Cerebellum (tissue), 4 donors: ENCODE measurements at places on chromosomes 2 and 18. TPM values are rescaled to one million over a fixed set of nuclear protein-coding genes. Genes with fewer than 3 reads are reported as not detected.

DNA sequence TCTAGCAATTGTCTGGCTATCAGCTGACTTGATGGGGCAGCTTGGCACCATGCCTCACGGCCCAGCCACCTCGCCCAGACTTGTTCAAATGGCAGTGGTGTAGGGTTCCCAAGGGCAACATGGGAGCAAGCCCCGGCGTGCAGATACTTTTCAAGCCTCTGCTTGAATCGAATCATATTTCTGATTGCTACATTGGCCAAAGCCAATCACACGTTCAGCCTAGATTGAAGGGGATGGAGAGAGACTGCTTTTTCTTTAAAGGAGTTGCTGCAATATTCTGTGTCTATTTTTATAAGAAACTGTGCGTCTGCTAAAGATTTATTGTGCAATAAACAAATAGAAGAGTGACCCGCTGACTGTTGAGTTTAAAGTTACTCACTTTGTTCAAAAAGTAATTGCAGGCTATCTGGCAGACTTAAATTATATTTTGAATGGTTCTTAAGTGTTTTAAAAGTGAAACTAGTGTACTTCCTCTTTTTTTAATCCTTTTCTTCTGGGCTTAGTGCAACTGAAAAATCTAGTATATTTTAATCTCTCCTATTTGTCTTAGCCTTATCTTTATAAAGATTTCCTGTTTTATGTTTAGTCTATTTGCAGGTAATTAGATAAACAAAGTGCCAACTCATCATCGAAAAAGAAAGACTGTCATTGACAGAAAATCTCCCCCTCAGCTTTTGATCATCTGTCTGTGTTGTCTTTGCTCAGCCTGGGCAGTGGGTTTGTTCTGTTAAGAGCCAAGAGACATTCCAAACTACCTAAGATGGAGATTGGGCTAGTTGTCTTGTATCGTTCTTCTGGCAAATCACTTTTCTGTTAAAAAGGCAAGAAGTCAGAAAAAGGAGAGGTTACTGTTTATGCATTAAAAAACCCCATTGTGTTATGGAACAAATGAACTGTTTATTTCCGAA lies 156.1 kb downstream of the TPGS2 start:
- DNase-seq: no peak

- no peak for DNase-seq
Measured at GRCh38 chr2:126482582-126483464, 173.1 kb upstream of the GYPC start.

DNA sequence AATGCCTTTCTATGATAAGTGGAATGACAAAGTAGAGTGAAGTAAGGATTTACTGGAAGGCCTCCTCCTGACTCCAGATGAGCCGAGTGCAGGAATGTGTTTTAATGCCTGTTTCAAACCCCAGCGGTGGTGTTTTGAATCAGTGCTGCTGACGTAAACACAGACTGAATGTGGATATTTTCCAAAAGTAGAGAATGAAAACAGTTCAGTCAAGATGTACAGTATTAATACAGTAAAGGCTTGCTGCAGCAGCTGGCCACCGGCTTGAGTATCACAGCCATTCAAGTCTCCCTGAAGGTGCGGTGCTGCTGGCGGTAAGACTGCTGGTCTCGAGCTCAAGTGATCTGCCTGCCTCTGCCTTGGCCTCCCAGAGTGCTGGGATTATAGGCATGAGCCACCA lies 46.7 kb downstream of the ARHGAP28 start:
- DNase-seq: no peak

DNA sequence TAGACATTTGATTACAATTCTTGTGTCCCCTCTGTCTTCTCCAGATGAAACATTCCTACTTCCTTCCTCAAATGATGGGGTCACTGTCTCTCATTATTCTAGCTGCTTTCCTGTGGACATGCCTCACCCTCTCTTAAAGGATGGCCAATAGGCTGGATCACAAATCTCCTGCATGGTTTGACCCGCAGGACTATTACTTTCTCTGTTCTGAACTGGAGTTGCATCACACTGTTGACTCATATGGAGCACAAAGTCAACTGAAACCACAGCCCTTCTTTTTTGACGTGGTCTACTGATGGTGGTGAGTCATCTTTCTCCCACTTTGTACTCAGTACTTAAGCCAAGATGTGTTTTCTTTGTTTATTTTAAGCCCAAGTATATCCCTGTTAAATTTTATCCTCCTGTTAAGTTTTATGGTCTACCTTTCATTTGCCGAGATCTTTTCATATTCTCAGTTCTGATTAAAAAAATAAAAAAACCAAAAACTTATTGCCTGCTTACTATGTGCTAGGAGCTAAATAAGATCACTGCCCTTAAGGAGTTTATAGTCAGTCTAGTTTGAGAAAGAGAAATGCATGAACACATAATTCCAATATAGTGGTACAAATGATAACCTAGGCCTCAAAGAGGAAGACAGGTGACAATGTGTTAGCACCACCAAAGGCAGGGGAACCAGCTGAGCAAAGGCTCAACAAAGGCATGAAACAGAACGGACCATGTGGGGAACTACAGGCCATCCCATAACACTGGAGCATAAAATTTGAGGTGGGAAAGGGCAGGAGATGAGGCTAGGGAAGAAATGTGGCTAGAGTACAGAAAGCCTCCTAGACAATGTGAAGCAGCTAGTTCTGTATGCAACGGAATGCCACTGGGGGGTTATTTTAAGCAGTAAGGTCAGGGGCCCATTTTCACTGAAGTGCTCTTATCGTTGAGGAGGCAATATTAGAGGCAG lies 67.6 kb upstream of the ZFP36L2 start:
- no peak for DNase-seq

DNA sequence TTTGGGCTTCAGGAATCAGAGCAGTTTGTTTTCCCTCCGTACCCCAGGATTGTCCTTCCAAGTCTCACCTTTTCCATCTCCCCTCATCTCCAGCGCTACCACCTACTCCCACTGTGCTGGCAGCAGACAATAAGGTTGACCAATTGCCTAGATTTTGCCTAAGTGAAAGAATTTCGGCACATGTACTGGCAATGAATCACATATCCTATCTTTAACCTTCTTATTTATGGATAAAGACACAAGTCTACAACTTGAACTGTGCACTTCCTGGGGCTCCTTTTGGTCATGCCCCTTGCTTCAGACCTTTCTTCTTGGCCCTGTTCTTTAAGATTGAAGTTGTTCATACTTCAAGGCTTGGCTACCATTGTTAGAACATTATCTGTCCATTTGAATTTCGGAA lies 71.4 kb downstream of the KCMF1 start:
- no peak for DNase-seq

- DNase-seq: no peak
Measured at GRCh38 chr2:235325151-235325550, 168.7 kb upstream of the AGAP1 start.

GRCh38 chr2:42359965-42360483 lies 993 bp downstream of the COX7A2L start:
- DNase-seq: no peak

DNA sequence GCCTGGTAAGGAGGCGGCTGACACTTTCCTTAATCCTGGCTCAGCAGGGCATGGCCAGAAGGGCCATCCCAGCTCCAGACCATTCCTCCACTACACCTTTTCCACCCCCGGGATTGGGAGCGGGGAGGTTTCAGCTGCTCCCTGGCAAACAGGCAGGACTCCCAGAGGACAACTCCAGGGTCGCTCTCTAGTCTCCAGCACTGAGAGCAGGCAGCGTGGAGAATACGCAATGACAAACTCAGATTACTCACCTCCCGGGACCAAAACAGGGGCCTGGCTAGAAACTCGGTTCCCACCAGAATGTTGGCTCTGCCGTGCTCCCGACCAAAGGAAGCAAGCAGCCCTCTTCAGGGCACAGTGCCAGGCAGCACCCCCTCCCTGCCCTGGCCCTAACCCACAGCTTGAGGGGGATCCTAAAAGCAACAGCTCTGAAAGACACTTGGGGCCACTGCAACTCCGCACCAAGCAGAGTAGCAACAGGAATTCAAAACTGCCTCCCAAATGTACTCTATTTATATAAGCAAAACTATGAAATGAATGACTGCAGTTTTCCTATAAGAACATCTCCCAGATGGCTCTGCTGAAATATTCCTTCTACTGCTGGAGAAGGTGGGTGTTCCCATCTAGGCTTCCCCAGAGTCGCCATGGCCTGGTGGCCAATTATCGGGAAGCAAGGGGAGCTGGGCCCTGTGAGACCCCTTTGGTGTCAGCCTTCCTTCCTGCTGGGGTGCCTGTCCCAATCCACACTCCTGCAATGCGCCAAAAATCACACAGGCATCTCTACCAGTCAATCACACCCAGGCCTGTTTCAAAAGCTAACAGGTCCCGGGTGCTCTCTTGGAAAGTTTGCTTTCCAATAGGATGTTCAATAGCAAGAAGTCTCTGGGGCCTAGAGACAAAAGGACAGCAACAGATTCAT lies 61.2 kb upstream of the POMC start:
- DNase-seq: no peak

- no peak for DNase-seq
Measured at GRCh38 chr2:95313296-95314131, 16.4 kb downstream of the KCNIP3 start.

SULT1C2 gene
- 0.73 TPM for total RNA-seq

CDK15 gene
- 0.18 TPM for total RNA-seq

IL1RL1 gene
- total RNA-seq: 0.27 TPM

GRHL1 gene
- total RNA-seq: 17.2 TPM

KIAA2012 gene
- total RNA-seq: 1.00 TPM

WDR54 gene
- total RNA-seq: 18.3 TPM

L3MBTL4 gene
- total RNA-seq: 2.9 TPM

FAM237A gene
- not detected for total RNA-seq

GTF2A1L gene
- total RNA-seq: 2.8 TPM

CDKL4 gene
- 5.6 TPM for total RNA-seq

STARD6 gene
- not detected for total RNA-seq
